D721Med (cell line): ENCODE measurements at places on chromosomes 7 and 10.

DNA sequence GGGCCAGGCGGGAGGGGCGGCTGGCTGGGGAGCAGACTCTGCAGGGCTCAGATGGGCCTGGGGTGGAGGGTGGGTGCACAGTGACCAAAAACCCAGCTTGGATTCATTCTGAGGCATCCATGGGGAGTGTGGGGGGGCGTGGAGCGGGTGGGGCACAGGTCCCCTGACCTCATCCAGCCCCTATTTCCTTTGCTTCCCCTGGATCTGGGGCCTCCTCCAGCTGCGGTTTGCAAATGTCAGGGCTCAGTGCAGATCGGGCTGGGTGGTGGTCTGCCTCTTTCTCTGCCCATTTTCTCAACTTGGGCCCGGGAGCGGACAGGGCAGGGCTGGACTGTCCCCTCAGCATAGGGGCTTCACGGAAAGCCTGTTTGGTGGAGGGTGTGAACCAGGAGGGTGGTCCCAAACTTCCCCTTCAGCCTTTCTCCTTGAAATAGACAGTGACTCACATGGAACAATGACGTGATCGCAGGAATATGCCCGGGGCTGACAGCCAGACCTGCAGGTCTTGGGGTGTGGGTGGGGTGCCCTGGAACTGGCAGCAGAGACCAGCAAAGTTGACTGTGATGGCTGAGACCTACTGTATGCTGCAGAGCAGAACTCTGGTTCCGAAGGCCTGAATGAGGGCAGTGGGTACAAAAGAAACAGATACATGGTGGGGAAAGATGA, 72.9 kb upstream of the PODXL start:
- DNase-seq = no peak

- no peak for DNase-seq
Observed at GRCh38 chr10:44051584-44052385, 333.1 kb downstream of the CXCL12 start.

GRCh38 chr7:11394438-11394837, 420.8 kb downstream of the PHF14 start:
- no peak for DNase-seq

DNA sequence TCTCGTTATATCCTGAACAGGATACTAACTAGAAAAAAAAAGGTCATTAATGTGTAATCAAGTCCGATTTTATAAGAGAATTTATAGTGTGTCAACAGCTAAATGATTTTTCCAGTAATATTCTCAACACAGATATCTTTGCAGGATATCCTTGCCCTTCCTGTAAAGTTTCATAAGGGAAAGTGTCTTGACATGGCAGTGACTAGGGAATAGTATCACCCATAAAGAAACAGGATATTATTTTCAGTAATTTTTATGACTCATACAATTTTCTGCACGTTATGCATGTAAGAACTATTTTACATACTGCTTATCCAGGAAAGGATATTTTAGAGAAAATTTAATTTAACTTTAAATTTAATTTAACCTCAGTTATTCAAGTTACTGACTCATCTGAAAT, 19.5 kb upstream of the PNLIP start:
- no peak for DNase-seq

- no peak for DNase-seq
Observed at GRCh38 chr7:84669177-84669732, 474.7 kb upstream of the SEMA3A start.
